D721Med (cell line): ENCODE measurements at places on chromosomes 13 and 19.

DNA sequence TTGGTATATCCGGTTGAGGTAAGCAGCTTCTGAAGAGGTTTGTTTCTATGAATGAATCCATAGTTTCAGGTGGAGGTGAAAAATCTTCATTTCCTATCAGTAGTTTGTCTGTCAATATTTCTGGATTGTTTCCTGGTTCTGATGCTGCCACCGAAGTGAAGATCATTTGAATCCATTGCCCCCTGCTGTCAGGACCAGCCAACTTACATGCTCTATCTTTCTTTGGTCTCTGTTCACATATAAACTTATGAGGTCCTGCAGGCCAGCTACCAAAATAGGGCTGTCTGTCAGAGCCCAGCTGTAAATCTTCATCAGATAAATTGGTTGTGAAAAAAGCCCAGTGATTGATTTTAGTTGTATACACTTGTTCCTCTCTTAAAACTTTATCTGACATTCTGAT, 15.2 kb upstream of the N4BP2L1 start:
- DNase-seq, result no peak

GRCh38 chr19:610071-610800, 20.6 kb downstream of the HCN2 start:
- no peak for DNase-seq

GRCh38 chr19:32372726-32373517, 27.5 kb downstream of the ZNF507 start:
- no peak for DNase-seq

DNA sequence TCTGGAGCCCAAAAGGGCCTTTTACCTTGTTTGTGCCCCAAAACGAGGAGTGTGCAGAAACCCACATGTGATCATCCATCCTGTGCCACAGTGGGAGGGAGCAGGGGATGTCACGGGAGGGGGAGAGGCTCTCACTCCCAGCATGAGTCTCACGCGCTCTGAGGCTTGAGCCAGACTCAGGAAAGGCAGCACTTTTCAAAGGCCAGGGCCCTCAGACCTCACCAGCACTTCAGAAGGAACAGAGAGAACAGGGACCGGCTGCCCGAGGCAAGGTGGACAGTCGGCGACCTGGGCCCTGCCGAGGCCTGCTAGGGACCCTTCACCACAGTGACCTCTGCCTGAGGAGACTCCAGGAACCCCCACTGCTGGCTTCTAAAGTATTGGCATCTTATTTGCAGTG, 71.7 kb upstream of the WASF3 start:
- DNase-seq, result no peak

GRCh38 chr13:21478881-21479808, 20.0 kb upstream of the ZDHHC20 start:
- no peak for DNase-seq

- DNase-seq, result no peak
Measured at GRCh38 chr19:2270423-2271233, 11.3 kb downstream of the PEAK3 start.

DNA sequence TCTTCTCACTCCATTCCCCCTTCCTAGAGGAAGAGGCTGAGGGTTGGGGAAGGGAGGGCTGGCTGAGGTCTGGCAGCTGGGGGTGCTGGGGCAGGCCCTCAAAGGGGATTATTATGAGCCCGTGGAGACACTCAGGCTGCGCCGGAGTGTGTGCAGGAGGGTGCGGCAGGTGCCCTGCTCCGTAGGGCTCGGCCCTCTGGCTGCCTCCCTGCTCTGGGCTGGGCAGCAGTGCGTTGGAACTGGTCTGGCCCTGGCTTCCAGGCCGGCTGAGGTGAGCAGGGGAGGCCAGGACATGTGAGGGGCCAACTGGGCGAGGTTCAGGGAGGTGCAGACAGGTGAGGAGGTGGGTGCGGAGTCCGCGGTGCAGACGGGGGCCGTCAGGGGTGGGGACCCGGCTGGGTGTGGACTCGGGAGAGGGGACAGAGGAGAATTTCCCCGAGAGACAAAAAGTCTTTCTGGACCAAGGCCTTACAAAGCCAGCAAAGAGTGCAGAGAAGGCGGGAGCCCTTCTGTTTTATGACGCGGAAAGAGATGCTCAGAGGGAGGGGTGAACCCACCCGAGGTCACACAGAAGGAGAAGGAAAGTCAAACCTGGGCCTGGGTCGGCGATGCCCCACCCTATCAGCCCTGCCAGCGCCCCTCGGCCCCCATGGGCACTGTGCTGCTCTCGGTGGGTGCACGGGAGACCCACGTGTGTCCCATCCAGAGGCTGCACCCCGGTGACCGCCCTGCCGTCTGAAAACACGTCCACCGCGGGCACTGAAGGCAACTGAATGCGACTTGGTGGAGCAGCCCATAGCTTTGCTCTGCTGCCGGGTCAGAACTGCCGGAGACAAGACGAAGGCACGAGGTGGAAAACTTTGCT, 31.0 kb downstream of the PIP5K1C start:
- peak; percentile 80 for DNase-seq

DNA sequence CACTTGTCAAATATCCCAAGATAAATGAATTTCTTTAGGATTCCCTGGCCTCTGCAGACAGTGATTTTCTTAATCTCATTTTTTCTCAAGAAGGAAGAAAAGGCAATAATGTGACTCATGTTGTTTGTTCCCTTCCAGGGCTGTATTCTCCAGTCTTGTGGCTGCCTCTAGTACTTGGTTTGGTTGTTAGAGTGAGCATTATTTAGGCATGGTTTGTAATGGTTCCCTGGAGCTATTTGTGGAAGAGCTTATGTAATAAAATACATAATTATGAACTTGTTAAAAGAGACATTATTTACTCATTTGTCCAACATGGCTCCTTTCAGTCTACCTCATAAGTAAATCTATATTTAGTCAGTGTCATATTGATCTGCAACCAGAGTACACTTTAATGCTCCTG, 270.4 kb downstream of the DCT start:
- no peak for DNase-seq

GRCh38 chr19:36483653-36484052, 5.7 kb downstream of the ZNF566 start:
- no peak for DNase-seq

DNA sequence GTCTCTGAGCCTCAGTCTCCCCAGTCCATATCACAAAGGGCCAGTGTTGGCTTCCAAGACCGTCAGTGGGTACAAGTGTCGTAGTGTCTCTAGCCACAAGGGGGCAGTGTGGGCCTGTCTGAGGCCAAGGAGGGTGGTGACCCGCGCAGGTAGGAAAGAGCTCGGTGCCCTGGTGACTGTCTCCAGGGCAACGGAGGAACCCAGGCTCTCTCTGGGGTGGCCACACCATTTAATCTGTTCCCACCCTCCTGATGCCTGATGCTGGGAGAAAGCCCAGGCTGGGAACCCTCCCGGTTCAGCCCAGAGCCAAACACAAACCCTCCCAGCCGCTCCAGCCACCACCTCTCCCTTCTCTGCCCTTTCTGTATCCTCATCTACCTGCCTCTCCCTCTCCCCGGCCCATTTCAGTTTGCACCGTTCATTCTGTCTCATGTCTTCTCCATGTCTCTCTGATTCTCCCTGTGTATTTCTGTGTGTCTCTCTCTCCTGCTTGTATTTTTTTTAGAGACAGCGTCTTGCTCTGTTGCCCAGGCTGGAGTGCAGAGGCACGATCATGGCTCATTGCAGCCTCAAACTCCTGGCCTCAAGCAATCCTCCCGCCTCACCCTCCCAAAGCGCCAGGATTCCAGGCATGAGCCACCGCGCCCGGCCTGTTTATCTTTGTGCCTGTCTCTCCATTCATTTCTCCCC, 17.5 kb upstream of the MEIS3 start:
- no peak for DNase-seq

- no peak for DNase-seq
Measured at GRCh38 chr19:3249408-3249807, 24.9 kb downstream of the CELF5 start.

GRCh38 chr19:38638461-38638860, 9.0 kb upstream of the ACTN4 start:
- no peak for DNase-seq

GRCh38 chr19:18292462-18292809, 11.0 kb upstream of the JUND start:
- no peak for DNase-seq

DNA sequence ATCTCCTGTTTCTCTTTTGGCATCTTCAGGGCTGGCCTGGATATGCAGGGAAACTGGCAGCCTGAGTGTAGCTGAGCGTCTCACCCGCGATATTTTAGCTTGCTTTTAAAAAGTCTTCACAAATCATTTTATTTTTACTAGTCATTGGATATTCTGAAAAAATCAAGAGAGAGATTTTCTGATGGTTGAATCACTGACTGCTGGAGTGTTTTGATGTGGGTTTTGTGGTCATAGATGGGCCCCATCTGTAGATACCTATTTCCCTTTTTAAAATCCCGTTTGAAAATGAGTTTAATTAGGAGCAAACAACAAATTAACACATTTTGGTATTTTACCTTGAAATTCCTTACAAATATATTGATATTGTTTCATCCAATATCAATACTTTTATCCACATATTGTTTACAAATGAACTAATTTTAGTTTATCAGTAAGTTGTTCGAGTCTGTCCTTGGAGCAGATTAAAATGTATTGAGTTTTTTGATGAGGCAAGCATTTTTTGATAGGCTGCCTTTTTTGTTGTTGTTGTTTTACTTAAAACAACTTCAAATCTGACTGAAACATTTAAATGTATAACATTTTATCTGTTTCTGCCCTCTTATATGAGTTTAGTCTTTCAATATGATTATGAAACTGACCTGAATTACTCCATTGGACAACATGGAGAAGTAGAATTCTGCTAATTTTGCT, 21.5 kb upstream of the OXGR1 start:
- no peak for DNase-seq

DNA sequence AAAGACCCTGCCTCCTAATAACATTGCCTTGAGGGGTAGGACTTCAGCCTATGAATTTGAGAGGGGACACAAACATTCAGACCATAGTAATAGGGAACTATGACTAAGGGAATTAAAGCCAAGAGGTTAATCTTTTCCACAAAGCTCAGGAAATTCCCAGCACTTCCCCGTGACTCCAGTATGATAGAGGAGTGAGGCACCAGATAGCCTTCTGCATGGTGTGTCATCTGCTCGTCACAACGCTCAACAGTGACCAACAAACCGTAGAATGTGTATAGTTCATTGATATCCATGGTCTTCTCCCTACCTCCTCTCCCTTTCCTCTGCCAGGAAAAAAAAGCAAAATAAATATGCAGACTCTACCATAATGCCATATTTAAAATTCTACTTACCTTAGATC, 64.4 kb downstream of the B3GLCT start:
- DNase-seq, result no peak

DNA sequence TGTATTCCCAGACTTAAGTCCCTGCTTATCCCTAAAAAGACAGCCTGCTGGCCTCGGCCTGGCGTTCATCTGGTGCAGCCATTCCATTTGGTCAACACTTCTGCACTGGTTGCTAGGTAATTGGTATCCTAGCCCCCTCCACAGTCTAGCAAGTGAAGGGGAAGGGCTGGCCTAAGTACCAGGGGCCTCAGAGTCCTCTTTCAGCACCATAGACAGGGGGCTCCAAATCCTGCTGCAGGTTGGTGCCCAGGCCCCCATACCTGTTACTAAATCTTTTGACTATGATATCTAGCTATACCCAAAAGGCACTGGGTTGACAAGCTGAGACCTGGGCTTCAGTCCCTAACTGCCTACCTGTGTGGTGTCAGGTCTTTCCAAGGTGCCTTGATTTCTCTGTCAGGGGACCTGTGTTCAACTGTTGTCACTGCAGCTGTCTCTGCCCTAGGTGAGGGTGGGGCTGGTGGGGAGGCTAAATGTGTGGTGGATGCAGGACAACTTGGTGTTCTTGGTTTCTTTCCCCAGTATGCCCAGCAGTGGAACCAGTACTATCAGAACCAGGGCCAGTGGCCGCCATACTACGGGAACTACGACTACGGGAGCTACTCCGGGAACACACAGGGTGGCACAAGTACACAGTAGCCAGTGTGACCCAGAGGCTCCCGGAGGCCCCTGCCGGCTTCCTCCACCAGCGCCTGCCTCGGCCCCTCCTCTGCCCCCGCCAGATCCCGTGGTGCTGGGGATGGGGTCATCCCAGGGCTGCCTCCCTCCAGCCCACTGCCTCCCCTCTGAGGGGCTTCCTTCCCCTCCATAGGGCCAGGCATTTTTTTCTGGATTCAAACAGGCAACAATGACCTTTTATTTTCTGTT, 3.8 kb upstream of the CCDC97 start:
- DNase-seq, result no peak

- no peak for DNase-seq
Measured at GRCh38 chr19:29546583-29547190, 20.9 kb downstream of the VSTM2B start.

GRCh38 chr19:2588081-2588777, 112.3 kb downstream of the GADD45B start:
- DNase-seq, result peak; percentile 1

GRCh38 chr19:41323023-41323422, 13.1 kb downstream of the CCDC97 start:
- DNase-seq, result no peak

DNA sequence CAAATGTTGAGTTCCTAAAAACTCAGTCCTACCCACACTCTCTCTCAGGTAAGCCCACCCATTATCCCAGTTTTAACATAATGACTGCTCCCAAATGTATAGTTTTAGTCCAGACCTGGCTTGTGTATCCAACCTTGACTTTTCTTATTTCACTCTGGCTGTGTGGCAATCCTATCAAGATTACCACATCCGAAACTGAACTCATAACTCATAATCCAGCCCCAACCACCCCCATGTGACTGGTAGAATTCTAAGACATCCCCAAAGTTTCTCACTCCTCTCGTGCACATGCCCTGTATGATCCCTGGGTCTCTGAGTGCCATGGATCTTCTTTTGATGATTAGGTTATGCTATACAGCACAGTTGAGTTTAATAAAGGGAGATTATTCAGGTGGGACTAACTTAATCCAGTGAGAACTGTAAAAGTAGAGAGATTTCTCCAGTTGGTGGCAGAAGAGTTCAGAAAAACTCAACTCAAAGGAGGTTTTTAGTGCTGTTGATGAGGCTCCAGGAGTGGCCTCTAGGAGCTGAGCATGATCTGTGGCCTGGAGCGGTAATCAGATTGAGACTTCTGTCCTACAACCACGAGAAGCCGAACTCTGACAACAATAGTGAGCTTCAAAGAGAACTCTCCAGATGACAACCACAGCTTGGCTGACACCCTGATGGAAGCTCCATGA, 413.4 kb downstream of the ZNF536 start:
- DNase-seq, result no peak

DNA sequence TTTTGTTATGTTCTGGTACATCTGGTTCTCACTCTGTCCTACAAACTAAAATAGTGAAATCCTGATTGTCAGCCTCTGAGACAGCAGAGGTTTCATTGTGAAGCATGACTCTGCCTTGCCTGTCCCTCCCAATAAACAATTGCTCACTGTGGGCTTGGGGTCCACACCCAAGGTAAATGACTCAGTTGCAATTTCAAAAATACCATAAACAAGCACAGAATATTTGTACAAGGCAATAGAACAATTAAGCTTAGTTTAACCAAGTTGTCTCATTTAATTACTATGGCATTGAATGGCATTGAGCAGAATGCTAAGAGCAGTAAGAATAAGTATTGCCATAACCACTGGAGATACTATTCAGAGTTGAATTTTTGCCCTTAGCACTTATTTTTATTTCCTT, 353.6 kb downstream of the SPRY2 start:
- no peak for DNase-seq

GRCh38 chr19:44889830-44890365, 1.2 kb upstream of the TOMM40 start:
- DNase-seq, result no peak

GRCh38 chr19:50480281-50481111, 3.8 kb upstream of the GARIN5A start:
- no peak for DNase-seq

- no peak for DNase-seq
Measured at GRCh38 chr13:24748061-24748400, 15.9 kb upstream of the RNF17 start.
